Dermis blood vessel endothelial cell (primary cell): ENCODE measurements at places on chromosomes 2 and 18.

- peak; percentile 11 for DNase-seq
These were observed 399.2 kb downstream of the CPS1 start for GRCh38 chr2:210955591-210955990.

DNA sequence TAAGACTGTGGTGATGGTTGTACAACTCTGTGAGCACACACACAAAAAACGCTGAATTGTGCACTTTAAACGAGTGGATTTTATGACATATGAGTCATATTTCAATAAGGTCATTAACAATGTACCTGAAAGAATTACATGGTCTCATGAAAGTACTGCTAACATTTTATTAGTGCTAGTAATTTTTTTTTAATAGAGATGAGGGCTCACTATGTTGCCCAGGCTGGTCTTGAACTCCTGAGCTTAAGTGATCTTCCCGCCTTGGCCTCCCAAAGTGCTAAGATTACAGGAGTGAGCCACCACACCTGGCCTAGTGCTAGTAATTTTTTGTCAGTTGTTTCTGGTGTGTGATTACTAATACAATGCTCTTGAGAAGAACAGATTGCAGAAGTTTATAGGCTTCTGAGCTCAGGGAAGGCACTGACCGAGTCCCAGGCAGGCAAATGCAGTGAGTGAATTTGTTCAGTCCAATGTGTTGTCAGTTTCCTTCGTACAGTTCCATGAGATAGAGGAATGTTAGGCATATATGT, 177.0 kb downstream of the TGIF1 start:
- DNase-seq: no peak

- no peak for DNase-seq
These were observed 50.5 kb downstream of the OSBPL6 start for GRCh38 chr2:178244777-178245176.

GRCh38 chr2:106012001-106012590, 182.0 kb downstream of the UXS1 start:
- peak; percentile 22 for DNase-seq

DNA sequence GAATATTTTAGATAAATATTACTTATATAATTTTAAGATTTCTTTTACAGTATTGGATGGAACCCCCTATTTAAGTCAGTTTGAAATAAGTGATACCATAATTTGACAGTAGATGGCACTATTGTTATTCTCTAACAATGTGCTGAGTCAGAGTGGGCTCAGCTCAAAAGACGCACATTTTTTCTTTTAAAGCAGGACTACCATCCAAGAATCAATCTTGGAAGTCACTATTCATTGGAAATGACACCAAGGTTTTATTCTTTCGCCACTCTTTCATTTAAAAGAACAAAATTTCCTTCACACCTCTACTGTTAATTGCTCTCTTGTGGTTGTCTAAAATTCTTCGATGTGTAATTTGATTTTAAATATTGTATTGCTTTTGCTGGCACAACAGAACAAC, 32.6 kb upstream of the SPAG16 start:
- peak; percentile 85 for DNase-seq

- peak; percentile 61 for DNase-seq
These were observed 39.0 kb upstream of the STRN start for GRCh38 chr2:37005118-37005868.

GRCh38 chr2:36473230-36473629, 117.7 kb downstream of the CRIM1 start:
- no peak for DNase-seq

- DNase-seq: peak; percentile 24
These were observed at the start of gene CDKL4 for GRCh38 chr2:39243469-39244123. Gene CDKL4, minus strand, starts transcription at chr2:39243970.

- DNase-seq: no peak
These were observed 42.6 kb upstream of the MAP3K20 start for GRCh38 chr2:173033084-173033483.

- DNase-seq: no peak
These were observed 2.7 kb downstream of the PPP1CB start for GRCh38 chr2:28754321-28754720.

- DNase-seq: no peak
These were observed 19.4 kb downstream of the PLB1 start for GRCh38 chr2:28515176-28515751.
